H1 (cell line): ENCODE measurements at places on chromosomes 12 and 14.

GRCh38 chr12:62860020-62860419 is 74.9 kb downstream of the PPM1H start:
- DNase-seq: no peak

DNA sequence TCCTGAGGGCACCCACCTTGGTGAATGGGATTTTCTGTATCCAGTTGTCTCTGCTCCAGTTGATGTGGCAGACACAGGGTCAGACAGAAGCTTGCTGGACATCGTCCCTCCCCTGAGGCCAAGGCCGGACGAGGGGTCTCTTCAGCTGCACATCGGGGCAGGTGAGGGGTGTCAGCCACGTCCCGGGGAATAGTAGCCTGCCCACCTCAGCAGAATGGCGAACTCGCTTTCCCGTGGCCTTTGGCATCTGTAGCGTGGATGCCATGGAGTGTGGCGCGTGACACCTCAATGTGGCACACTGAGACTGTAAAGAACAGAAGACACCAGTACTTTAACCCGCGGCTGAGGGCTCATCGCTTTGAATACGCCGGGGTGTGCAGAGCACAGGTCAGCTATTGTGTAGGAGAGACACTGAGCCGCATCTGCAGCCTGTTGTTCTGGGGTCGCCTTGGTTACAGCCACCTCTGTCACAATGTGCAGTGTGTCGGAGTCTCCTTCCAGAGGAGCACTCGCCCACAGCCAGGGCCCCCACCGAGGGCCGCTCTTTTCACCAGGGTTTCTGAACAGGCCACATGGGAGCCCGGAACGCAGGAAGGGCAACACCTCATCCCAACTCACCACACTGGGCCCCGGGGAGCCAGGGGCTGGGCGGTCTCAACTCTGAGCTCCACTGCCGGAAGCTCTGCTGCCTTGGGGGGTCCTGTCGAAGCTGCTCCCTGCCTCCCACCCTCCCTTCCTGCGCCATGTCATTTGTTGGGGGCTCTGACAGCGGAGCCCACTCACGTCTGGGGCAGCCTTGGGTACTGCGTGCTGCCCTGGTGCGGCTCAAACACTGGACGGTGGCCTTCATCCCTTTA is 77.0 kb downstream of the ADGRD1 start:
- DNase-seq: no peak

GRCh38 chr12:70178038-70178437 is 65.2 kb upstream of the CNOT2 start:
- DNase-seq: no peak

DNA sequence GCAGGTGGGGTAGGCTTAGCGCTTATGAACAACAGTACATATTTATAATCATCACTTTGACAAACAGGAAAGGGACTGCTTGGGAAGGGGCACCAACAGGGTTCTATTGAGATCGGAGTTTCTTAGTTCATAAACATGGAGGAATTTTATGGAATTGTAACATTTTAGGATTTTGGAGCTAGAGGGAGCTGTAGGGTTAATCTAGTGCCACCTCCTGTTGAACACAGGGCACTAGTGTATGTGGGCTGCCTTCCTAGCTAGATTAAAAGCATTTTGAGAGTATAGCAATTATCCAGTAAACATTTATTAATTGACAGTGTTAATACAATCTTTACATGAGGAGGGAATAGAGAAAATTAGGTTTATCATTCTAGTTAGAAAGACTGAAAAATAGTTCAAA is 23.1 kb upstream of the TBC1D30 start:
- DNase-seq: no peak

- DNase-seq: no peak
These were observed 162.9 kb downstream of the DUSP6 start for GRCh38 chr12:89189448-89189847.

DNA sequence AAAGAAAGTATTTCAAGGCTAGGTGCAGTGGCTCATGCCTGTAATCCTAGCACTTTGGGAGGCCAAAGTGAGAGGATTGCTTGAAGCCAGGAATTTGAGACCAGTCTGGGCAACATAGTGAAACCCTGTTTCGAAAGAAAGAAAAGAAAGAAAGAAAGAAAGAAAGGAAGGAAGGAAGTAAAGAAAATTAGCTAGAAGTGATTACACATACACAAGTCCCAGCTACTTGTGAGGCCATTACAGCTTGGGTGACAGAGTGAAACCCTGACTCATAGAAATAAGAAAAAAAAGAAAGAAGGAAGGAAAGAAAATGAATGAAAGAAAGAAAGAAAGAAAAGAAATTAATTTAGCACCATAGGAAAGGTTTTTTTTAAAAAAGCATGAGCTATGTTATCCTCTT is 33.3 kb upstream of the PPP1CC start:
- no peak for DNase-seq

DNA sequence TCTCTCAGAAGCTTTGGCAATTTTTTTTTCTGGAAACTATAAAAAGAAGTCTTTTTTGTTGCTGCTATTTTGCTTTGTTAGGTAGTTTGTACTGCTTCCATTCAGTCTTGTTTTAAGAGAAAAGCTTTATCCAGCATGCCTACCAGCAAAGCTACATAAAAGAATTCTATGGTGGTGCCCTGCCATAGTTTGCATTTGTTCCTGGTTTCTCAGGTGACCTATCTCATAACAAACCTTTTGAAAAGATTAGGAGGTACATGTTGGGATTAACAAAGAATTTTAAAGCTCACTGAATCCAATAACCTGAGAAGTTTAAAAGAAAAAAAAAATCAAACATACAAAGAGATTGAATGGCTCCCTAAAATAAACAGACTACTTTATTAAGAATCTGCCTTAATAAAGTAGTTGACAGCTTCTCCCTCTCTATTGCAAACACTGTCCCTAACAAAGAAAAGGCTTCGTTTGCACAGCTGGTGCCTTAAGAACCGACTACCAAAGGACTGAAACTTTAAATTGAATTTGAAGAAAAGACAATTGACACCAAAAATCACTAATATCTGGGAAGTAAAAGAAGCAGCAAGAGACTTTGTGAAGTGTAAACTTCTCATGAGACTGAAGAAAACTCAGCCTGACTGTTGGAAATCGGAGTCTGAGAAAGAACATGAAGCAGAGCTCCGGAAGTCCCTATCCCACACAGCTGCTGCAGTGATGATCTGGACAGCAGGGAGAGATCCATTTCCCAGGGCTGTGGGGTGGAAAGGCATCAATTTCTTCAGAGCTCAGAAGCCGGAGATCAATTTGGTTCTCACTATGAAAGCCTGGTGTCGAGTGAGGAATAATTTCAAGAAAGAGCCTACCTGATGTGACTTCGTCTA is 102.7 kb upstream of the PLEKHA5 start:
- DNase-seq: no peak

DNA sequence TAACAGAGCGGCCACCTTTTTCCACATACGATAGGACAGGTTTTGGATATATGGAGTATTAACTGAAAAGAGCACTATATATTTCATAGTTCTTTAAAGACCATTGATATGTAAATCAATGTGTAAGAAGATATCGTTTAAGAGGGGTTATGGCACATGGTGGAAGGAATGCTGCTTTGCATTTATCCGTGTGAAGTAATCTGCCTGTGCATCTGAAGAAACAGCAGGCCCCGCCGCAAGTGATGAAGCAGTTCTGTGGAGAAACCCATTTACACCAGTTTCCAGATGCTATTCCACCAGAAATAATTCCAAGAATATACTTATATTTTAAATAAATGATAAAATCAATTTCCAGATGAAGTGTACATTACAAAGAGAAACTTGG is 72.4 kb downstream of the BICD1 start:
- DNase-seq: no peak

- DNase-seq: no peak
These were observed 140.6 kb upstream of the PELI2 start for GRCh38 chr14:55977392-55978150.

GRCh38 chr12:110224379-110225304 is 56.4 kb upstream of the ATP2A2 start:
- no peak for DNase-seq

- DNase-seq: no peak
These were observed 15.9 kb downstream of the HHIPL1 start for GRCh38 chr14:99660794-99661193.

- no peak for DNase-seq
These were observed 30.8 kb upstream of the G2E3 start for GRCh38 chr14:30528119-30528518.

DNA sequence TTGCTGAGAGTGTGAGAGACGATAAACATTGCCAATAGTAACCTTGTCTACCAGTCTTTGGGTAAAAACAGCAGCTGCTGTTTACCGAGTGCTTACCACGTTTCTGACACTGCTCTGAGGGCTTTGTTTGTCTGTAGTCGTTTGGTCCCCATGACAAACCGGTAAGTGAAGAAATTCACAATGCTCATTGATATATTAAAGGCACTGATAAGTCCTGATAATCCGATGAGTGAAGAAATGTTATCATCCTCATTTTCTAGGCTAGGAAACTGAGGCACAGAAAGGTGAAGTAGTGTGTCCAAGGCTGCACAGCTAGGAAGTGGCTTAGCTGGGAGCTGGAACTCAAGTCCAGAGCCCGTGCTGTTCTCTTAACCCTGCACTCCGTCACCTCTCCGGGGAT is 138.6 kb downstream of the SCARB1 start:
- no peak for DNase-seq

DNA sequence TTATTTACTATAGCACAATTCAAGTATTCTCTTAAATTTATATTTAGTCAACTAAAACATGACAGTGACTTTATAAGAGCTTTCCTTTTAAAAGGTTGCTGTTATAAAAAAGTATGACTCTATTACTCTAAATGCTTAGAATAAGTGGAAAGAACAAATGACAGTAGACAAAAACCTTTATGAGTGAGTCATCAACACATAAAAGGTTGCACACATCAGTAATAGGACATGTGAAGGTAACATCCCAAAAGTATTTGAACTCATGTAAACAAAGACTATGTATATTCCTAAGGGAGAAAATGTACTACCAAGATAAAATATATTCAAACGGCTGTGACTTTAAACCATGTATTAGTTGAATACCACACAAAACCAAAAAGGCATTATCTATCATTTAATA is 98.8 kb downstream of the PAWR start:
- no peak for DNase-seq

- no peak for DNase-seq
These were observed 31.3 kb upstream of the ZFP36L1 start for GRCh38 chr14:68824207-68824516.

DNA sequence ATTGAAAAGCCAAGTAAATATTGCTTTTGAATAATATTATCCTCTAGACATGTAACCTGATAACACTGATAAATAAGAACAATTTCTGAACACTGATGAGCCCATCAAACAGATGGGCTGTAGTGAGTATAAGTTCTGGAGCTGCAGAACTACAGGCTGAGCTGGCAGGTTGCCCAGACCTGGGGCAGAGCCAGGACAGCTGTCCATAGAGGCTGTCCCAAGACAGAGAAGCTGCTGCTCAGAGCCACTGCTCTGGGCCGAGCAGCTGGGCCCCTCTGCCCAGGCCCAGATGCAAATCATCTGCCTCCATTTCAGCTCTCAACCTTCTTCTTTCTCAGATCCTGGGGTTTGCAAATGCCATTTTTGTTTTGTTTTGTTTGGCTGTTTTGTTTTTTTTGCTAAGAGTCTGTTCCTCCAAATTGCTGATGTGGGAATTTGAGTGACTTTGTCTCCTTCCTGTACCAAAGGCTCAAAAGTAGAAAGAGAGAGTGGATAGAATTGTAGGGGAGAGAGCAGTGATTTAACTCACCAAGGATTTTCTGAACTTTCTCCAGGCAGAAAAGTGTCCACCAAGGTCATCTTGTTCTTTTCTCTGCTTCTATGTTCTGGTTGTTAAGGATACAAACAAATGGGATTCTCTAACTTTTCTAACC is 4.0 kb upstream of the TESPA1 start:
- no peak for DNase-seq

GRCh38 chr12:122104844-122105243 is 26.3 kb downstream of the MLXIP start:
- no peak for DNase-seq

DNA sequence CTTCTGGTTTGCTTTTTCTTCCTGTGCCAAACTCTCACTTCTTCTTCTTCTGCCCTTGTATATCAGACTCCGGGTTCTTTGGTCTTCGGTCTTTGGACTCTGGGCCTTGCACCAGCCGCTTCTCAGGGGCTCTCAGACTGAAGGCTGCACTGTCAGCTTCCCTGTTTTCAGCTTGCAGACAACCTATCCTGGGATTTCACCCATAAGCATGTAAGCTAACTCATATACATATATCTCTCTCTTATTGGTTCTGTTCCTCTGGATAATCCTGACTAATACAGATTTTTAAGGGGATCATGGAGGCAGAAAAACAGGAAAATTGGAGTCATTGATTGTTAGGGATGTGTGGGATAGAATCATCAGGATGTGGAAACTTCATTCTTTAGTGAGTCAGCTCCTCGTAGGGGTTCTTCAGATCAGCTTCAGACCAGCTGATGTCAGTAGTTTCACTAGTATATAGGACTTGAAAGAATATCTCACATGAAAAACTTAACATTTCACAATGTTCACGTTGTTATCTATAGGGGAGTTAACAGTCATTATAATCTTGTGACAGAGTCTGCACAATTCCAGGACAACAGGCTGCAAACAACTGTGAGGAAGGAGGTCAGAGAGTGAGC is 102.9 kb downstream of the RASSF9 start:
- DNase-seq: no peak

GRCh38 chr12:49022558-49023178 is 4.1 kb upstream of the PRKAG1 start:
- DNase-seq: no peak

DNA sequence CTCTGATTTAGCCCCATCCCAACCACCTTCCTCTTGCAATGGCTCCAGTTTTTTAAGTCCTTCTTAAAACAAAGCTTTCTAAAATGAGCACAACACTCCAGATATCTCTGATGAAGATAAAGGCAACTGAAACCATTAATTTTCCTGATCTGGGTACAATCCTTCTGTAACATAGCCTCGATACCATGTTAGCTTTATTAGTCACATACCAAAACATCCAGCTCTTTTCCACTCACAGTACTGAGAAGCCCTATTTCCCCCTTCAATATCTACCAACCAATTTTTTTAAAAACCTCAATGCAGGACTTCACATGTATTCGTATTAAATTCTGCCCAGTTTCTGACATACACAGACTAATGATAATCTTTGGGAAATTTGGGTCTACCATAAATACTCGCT is 105.9 kb downstream of the MED13L start:
- DNase-seq: no peak

- peak; percentile 97 for DNase-seq
These were observed at the start of gene NUBPL for GRCh38 chr14:31561155-31561846. TSS of gene NUBPL (plus strand) at chr14:31561404. CDS start at chr14:31561440, 36 bp downstream.

DNA sequence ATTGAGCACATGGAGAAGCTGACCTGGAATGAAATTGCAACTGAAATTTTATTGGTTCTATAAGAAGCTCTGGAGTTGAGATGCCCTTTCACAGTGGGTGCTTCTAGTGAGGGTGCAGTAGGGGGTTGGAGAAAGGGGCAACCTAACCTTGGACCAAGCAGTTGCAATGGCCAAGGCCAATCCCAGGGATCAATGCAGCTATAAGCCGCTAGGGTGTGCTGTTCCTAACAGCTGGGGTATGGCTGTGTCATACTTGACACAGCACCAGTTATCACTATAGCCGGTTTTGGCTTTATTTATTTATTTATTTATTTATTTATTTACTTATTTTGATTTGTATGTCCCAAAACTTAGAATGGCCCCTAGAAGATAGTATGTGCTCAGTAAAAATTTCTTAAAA is 505.9 kb downstream of the FLRT2 start:
- DNase-seq: no peak

GRCh38 chr14:104881369-104881979 is 16.4 kb downstream of the CEP170B start:
- DNase-seq: no peak
